ENCODE measurements at places on chromosomes 7 and 10.

- no peak for DNase-seq
Observed at GRCh38 chr10:97788552-97789442, 17.0 kb upstream of the SFRP5 start.

DNA sequence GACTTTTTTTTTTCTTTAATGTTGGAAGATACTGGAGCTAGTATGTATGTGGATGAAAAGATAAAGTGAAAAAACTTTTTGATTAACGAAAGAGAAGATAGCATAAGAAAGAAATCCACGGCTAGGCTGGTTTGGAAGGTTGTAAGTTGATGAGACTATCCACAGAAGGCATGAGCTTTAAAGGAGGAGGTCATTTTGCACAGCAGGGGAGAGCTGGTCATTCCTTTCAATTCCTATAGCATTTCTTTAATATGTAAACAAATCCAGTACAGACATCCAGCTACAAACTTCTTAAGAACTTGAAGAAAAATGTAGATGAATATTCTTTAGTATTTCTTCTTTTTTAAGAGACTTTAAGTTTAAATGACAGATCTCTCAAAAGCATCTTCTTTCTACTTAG lies 281.3 kb downstream of the CACNA2D1 start:
- DNase-seq = no peak

DNA sequence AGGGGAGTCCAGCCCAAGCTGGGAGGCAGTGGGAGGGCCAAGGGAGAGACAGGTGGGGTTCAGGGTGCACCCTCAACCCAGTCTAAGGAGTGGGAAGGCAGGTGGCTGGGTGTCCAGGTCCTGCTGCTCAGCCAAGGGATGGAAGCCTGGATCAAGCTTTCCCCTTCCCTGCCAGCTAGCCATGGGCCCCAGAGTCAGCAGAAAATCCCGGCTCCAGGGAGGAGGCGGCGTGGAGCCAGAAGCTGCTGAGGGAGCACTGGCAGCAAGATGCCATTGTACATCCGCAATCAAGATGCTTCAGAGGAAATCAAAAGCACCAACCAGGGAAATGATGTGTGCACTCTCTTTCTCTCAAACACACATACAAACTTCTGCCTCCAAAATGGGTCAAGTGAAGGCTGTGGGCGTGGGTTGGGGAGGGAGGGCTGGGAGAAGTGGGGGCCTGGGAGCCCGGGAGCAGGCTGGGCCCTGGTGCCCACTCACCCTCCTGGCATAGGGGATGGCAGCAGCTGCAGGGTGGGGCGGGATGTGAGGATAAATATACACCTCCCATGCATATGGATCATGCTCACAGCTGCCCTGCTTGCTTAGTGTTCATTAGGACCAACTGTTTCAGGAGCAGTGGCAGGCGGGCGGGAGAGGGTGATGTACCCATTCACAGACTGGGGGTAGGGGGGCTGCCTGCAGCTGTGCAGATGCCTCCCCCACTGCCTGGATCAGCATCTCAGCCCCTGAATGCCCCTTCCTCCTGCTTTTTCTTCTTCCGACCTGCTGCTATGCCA lies 24.2 kb downstream of the TRIM8 start:
- no peak for DNase-seq

DNA sequence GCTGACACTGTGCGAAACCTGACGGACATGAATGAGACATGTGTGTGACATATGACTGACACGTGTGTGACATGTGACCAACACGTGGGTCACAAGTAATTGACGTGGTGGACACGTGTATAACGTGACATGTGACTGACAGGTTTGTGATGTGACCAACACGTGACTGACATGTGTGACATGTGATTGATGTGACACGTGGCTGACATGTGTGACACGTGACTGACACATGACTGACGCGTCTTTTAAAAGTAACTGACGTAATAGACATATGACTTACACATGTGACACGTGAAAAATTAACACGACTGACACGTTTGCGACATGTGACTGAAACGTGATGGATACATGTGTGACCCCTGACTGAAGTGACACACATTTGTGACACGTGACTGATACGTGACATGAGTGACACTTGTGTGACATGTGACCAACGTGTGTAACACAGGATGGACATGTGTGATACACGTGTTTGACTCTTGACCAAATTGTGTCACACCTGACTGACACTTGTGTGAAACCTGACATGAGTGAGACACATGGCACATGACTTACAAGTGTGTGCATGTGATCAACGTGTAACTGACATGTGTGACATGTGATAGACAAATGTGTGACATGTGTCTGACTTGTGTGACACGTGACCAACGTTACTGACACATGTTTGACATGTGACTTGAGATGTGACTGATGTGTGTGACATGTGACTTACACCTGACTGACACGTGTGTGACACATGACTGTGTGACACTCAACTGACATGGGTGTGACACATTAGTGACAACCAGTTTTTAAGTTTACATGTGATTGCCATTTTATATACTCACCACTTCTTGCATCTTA lies 56.9 kb downstream of the ZNF92 start:
- no peak for DNase-seq

DNA sequence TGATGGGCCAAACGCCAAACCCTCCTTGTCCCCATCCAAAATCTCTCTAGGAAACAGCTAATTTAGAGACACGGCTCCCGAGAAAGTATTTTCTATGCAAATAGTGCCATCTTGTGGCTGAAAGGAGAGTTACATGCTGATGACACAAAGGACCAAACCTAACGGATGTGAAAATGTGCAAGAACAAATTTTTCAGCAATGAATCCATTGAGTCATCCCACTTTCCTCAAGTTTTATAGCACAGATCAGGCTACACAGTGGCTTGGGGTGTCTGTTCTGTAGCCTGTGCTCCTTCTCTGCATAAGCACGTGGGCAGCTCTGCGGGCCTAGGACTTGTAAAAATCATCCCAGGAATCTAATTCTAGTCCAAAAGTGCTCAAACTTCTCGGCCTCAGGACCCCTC lies 154.8 kb upstream of the PRR15 start:
- DNase-seq = peak; percentile 63

- no peak for DNase-seq
Observed at GRCh38 chr10:80158126-80158525, 25.6 kb downstream of the PLAC9 start.

GRCh38 chr7:4025694-4026615 lies 656.1 kb upstream of the FOXK1 start:
- DNase-seq = no peak

GRCh38 chr7:157980774-157981173 lies 606.8 kb downstream of the PTPRN2 start:
- DNase-seq = no peak

DNA sequence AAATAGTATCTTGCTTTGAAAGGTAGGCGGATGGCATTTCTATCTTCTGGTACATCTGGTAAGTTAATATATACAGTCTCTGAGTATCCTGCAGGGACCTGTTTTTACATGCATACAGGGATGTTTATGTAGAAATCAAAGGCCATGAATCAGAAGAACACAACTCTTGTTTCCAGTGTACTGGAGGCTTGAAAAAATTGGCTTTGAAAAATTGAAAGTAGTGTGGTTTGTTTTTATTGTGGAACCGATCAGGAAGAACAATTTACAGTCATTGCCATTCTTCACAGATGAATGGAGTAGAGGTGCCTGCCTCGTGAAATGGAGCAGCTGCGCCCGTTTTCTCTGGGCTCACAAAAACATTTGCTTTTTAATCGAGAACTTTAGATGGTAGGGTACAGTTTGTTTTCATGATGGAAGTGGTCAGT lies 54.0 kb upstream of the RPA3 start:
- DNase-seq = no peak

DNA sequence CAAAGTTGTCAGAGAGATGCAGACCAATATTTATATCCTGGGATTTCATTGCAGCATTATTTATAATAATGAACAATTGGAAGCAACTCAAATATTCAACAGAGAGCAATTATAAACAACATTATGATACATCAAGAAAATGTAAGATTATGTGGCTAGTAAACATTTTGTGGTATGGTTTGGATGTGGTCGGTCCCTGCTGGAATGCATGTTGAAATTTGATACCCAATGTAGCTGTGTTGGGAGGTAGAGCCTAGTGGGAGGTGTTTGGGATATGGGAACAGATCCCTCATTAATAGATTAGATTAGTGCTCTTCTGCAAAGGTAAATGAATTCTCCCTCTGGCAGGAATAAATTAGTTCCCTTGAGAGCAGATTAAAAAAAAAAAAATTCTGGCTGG lies 350.9 kb downstream of the ANKRD30A start:
- DNase-seq = no peak

DNA sequence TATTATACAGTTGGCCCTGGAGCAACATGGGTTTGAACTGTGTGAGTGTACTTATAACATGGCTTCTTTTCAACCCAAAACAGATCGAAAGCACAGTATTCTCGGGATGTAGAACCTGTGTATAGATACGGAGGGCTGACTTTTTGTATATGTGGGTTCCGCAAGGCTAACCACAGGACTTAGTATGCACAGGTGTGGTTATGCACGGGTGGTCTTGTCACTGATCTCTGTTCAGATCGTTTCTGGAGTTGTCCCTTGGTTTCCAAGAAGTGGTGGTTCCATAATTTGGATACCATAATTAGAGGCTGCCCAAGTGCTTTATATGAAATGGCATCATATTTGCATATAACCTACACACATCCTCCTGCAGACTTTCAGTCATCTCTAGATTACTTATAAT lies 10.9 kb upstream of the BHLHA15 start:
- no peak for DNase-seq

GRCh38 chr7:121042195-121042594 lies 53.7 kb downstream of the CPED1 start:
- no peak for DNase-seq

- DNase-seq = no peak
Observed at GRCh38 chr10:14820775-14821154, 17.1 kb downstream of the CDNF start.

- peak; percentile 57 for DNase-seq
Observed at GRCh38 chr10:97849687-97850402, at the start of gene GOLGA7B. Gene GOLGA7B, plus strand, starts transcription at chr10:97849843. Its CDS starts 461 bp downstream, at chr10:97850304.

GRCh38 chr10:73816917-73817729 lies 5.7 kb upstream of the NDST2 start:
- DNase-seq = no peak

- DNase-seq = no peak
Observed at GRCh38 chr10:72506474-72506873, 119.4 kb downstream of the MICU1 start.

DNA sequence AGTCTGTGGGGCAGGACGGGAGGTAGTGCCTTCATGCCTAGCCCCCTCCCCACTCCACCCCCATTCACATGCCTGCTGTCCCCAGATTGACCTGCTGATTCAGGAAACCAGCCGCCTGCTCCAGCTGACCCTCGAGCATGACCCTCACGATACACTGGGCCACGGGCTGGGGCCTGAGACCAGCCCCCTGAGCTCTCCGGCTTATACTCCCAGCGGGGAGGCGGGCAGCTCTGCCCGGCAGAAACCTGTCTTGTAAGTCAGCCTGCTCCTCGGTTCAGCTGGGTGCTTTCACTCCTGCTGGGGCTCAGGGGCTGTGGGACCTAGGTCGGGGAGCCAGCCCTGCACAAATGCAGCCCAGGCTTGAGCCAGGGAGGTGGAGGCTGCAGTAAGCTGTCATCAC lies 22.4 kb downstream of the LIMK1 start:
- no peak for DNase-seq

GRCh38 chr10:43204943-43205671 lies 61.8 kb downstream of the RASGEF1A start:
- peak; percentile 48 for DNase-seq

- no peak for DNase-seq
Observed at GRCh38 chr10:93420944-93421825, 60.9 kb downstream of the MYOF start.

DNA sequence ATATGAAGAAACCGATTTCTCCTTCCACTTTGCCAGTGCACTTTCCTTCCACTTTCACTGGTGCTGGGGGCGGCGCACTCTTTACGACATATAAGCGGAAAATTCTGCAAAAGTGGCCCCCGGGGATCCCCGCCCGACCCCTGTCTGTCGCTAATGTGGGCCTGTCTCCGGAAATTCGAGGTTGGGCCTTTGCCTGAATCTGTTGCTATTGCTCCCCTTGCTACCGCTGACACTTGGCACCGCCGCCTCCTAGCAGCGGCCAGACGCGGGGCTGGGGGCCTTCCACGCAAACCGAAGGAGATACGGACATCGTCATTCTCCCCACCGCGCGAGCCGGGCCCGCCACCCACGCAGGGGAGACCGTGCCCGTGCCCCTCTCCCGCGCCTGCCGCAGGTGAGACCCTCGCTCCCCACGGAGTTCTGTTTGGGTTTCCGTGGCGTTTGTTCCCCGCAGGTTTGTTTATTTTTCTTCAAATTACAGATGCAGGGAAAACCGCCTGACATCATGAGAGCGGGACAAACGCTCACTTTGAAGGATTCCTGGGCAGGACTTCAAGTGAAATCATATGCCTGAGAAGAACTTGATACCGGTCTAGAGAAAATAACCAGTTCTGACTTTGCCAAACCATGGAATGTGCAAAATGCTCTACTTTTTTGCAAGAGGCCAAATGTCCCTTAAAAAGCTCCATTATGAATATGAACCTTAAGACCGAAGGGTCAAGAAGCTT lies 5.0 kb downstream of the TWIST1 start:
- DNase-seq = no peak

- no peak for DNase-seq
Observed at GRCh38 chr7:27739301-27739908, 557 bp upstream of the TAX1BP1 start.

DNA sequence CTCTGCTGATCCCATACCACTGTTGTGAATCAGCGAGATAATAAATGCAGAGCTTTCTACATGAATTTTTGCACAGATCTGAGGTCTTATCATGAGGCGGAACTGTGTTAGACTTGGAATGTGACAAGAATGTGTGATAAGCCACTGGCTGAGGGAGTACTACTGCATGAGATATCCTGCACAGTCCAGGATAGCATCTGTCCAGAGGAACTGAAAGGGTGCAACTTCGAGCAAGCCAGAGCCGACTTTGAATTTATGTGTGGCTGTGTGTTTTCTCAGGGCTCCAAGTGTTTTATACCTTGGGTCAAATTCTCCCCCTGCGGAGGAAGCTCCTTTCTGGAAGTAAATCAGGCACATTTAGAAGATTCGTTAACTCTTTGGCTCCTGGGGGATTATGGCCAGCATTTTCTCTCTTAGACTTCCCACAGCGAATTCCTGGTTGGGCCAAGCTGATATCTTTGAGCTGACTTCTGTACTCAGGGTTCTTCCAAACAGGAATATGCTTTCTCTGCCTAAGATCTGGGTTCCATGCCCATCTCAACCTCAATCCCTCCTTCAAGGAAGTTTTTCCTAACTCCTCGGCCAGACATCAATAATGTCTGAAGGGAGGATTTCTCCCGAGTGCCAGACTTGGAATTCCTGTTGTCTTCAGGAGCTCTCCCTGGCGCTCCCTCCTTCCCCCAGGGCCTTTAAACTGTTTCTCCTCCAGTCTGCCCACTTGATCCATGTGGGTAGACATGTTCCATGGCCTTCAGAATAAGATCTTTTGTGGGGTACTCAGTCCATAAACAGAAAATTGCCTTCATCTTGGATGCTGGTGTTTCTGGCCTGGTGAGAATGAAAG lies 2.5 kb upstream of the MEST start:
- DNase-seq = no peak

Data from effector memory CD8-positive, alpha-beta T cell (primary cell).